ENCODE measurements at places on chromosomes 3 and 15.
A peak's percentile ranks its signal among the peaks of the same experiment; 100 is the strongest.

GRCh38 chr3:185311991-185312390 is 50.9 kb upstream of the MAP3K13 start:
- DNase-seq = no peak

DNA sequence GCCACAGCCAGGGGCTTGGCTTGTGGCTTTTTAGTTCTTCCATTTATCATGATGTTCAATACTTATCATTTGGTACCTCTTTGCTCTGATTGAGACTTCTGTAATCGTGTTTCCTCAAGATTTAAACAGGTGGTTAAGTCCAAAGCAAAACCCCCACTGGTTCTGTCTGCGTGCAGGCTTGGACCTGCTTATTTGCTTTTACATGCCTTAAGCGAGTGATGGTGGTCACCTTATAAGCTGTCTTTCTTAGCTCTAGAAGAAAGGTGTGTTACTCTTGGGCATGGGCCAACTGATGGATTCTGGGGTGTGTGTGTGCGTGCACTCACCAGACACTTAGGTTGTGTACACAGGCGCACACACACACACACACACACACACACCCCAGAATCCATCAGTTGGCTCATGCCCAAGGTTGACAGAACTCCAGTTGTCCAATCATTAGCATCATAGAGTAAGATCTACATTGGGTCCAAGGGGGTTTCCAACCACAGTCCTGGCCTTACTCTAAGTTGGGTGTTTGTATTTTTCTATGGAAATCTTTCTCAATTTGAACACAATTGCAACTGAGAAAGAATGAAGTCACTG is 1.2 kb downstream of the MYZAP start:
- no peak for DNase-seq

GRCh38 chr3:188279502-188280335 is 125.8 kb downstream of the LPP start:
- DNase-seq = peak; percentile 39

- no peak for DNase-seq
These were observed 8.7 kb upstream of the SETD5 start for GRCh38 chr3:9388562-9389272.

DNA sequence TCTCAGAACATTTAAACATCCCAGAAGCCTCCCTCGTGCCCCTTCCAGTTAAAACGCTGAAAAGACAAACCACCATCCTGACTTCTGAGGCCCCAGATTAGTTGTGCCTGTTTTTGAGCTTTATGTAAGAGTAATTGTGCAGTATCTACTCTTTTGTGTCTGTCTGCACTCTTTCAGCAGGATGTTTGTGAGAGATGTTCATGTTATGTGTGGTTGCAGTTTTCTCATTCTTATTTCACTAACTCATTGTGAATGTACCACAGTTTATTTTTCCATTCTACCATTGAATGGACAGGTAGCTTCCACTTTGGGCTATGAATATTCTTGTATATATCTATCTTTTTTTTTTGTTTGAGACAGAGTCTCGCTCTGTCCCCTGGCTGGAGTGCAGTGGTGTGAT is 40.3 kb downstream of the MINAR1 start:
- DNase-seq = no peak

DNA sequence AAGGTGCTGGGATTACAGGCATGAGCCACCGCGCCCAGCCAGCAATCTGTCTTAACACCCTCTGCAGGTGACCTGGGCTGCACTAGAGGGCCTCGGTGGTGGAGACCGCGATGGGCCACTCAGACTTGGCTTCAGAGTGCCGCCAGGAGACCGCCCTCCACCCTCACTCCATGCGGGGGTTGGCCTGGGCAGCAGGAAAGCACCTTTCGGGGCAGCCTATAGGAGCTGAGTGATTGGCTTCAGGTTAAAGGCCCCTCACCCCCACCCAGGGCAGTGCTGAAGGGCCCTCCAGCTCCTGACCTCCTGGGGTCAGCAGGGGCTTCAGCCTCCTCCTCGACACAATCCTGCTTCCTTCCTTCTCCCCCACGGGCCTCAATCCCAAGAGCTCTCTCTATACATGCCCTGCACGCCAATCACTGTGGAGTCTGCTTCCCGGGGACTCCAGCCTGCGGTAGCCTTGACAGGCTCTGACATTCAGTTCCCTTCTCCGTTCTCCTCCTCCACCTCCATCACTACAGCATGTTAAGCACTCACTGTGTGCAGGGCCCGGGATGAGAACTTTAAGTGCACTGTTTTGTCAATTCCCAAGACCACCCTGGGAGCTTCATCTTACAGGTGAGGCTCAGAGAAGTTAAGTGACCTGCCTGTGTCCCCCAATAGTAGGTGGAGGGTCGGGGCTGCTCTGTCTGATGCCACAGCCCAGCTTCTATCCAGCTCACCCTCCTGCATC is 225.3 kb downstream of the XXYLT1 start:
- no peak for DNase-seq

GRCh38 chr3:32780735-32781210 is 37.0 kb upstream of the TRIM71 start:
- no peak for DNase-seq

- no peak for DNase-seq
These were observed 26.0 kb upstream of the HCN4 start for GRCh38 chr15:73394782-73395181.

Measured in NCI-H1105 treated with DMSO at 0.1 percent for 48 hours (cell line).